Renal pelvis (tissue), 12 donors: ENCODE measurements at places on chromosomes 12 and 14.
A peak's percentile ranks its signal among the peaks of the same experiment; 100 is the strongest.

DNA sequence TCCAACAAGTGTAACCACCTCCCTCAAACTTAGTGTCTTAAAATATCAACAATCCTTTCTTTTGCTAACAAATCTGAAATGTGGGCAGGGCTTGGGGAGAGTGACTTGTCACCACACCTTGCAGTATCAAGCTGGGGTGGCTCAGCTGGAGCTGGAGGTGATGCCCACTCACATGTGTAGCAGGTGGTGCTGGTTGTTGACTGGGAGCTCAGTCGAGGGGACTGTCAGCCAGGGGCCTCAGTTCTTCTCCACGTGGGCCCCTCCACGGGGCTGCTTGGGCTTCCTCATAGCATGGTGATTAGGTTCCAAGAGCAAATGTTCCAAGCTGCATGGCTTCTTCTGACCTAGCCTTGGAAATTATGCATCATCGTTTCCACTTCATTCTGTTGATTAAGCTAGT is 32.6 kb upstream of the ESRRB start:
- DNase-seq = no peak

DNA sequence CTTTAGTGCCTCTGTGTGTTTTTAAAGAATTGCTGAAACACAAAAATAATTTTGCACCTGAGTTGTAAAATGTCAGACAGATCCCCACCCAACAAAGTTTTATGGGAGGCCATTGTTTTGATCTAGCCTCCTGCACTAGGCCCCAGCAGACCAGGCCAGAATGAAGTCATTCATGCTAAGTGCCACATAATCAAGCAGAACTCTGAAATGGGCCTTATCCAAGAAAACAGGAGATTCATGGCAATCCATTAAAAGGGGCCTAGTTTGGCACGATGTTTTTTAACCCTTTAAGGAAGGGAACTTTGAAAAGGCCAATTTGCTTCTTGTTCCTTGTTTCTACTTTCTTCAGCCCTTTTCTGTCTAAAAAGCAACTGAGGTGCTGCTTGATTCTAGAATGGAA is 260.9 kb downstream of the ITPR2 start:
- DNase-seq = no peak

- DNase-seq = no peak
Observed at GRCh38 chr14:68782091-68782981, 10.5 kb downstream of the ZFP36L1 start.

DNA sequence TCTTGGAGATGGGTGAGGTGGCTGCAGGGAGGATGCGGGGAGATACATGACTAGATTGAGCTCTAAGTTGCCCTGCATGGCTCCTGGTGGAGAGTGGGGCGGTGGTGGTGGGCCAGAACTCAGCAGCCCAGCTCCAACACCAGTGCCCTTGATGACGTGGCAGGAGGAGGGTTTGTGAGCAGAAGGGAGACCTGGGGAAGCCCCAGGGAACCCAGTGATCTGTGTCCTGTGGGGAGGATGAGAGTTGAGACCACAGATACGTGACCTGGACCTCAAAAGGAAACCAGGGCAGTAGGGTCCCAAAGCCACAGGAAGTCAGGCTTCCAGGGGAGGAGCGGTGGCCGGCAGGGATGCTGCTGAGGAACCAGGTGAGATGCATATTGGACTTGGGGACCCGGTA is 989.1 kb upstream of the TMEM132C start:
- no peak for DNase-seq

GRCh38 chr12:6460751-6461371 is 9.0 kb downstream of the TAPBPL start:
- DNase-seq = no peak

DNA sequence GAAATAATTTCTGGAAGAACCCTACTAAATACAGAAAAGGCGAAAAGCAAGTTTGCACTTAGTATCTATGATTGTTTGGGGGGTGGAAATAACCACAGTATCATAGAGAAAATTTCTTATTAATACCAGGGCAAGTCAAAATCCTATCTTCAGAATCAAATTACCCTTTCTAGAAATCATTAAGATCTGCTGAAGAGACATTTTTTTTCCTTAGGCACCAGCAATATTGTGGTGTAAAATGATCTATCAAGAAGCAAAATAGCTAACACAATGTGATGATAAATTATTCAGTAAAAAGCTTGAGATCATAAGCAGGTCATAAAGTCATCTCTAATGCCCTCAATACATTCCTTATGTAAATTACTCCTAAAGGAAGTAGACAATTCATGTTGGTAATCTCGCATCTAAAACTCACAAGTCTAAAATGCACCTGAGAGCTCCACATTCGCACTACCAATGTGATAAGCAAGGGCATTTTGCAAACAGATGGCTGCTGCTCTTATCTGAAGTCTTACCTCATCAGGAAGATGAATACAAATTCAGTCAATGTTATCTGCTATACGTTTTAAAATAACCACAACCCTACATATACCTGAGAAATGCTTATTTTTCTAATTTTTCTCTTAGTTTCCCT is 14.6 kb downstream of the HEATR5A start:
- no peak for DNase-seq

DNA sequence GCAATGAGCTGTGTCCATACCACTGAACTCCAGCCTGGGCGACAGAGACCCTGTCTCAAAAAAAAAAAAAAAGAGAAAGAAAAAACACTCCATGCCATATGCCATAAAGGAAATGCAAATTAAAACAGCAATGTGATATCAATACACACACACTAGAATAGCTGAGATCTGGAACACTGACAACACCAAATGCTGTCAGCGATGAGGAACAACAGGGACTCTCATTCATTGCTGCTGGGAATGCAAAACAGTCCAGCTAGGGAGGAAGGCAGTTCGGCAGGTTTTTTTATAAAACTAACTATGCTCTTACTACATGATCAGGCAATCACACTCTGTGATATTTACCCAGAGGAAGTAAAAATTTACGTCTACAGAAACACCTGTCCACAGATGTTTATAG is 3.4 kb upstream of the ABCB9 start:
- no peak for DNase-seq

DNA sequence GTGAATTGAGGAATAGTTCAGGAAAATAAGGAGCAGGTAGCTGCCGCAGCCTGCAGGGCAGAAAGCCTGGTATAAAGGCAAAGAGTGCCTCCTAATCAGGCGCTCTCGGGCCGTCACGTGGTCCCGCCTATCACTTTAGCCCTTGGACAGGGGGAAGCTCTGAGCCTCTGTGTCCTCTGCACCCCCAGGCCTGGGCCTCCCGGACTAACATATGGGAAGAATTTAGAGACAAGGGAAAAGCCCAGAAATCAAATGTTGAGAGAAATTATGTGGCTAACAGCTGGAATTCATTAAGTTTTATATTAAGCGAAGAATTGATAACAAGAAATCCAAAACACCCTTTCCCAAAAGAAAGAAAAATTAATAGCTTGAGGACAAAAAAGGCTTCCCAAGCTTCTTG is 417.7 kb downstream of the ATP23 start:
- peak; percentile 52 for DNase-seq

DNA sequence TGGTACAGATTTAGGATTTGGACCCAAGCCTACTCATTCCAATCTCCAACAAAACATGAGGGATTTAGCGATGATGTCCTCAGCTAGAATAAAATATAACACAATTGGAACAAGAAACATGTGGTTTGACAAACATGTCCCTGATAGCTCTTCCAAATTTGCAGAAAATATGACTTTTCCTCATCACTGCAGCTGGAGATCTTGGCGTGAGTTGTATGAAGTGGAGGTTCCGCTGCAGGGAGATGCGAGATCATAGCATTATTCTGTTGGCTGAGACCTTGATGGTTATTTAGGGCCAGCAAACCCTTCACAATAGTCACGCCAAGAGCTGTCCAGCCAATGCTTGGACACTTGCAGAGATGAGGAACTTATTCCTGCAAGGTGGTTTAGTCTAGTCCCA is 413.4 kb upstream of the TBX3 start:
- DNase-seq = no peak

DNA sequence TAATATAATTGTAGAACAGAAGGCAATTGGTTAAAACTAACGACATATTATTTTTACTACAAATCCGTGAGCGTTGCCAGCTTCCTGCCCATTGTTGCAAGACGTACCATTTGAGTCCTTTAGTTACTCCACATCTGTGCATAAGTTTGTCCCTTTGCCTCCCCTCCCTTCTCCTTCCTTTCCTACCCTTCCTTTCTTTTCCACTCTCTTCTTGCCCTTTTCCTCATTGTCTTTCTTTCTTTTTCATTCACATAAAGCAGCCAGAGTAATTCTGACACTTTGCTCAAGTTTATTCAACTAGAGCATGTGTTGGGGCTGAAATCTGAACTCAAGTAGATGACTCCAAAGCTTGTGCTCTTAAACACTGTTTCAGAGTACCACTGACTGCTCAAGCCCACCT is 239.1 kb downstream of the FOXG1 start:
- DNase-seq = no peak

GRCh38 chr12:66708704-66709456 is 30.0 kb upstream of the GRIP1 start:
- no peak for DNase-seq

DNA sequence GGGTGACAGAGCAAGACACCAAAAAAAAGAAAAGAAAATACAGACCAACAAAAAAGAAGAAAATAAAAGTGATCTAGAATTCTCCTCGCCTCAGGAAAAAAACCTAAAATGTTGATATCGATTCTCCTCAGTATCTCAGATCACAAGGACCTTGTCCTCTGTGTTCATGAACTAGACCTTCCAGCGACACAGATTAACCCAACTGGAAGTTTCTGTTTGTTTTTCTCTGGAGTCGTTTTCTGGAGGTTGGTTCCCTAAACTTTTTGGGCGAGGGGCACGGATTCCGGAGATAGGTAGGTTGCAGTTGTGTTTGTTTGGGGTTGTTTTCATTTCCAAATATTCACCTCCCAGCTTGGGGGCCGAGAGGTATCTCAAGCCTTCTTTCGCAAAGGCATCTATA is 559 bp upstream of the RFC5 start:
- DNase-seq = no peak

- no peak for DNase-seq
Observed at GRCh38 chr12:1531153-1531653, 63.2 kb downstream of the FBXL14 start.

GRCh38 chr12:31876568-31877424 is 82.4 kb upstream of the RESF1 start:
- DNase-seq = no peak

DNA sequence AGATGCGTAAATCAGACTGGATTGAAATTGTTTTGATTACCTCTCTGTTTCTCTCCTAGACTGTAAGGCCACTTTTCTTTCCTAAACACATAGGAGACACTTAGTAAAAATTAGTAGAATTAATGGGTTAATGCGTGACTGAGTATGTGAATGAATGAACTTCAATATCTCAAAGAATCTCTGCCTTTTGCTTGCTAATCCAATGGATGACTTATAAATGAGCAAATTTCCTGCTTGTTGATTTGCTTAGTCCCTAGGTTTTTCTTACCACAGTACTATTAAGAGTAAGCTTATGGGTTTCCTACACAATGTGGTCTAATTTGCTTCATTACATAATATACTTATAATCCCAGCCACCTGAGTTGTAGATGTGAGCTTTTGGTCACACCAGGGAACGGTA is 164.1 kb downstream of the SRGAP1 start:
- no peak for DNase-seq

- DNase-seq = no peak
Observed at GRCh38 chr12:7154042-7154441, 23.9 kb downstream of the CLSTN3 start.

- DNase-seq = no peak
Observed at GRCh38 chr14:23358553-23359166, 6.0 kb upstream of the SLC22A17 start.

DNA sequence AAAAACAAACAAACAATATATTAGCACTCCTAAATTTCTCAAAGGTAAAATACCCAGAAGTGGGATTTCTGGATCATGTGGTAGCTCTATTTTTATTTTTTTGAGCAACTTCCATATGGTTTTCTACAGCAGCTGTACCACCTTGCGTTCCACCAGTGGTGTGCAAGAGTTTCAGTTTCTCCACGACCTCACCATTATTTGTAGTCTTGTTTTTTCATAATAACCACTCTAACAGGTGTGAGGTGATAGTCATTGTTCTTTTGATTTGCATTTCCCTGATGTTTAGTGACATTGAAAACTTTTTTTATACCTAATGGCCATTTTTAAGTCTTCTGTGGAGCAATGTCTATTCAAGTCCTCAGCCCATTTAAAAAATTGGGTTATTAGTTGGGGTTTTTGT is 127.3 kb upstream of the SLC38A2 start:
- DNase-seq = no peak

DNA sequence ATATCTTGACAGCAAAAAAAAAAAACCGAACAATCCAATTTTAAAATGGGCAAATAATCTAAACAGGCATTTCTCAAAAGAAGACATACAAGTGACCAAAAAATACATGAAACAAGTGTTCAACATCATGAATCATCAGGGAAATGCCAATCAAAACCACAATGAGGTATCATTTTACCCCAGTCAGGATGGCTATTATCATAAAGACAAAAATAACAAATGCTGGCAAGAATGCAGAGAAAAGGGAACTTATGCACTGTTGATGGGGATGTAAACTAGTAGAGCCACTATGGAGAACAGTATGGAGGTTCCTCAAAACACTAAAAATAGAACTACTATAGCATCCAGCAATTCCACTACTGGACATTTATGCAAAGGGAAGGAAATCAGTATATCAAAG is 448.2 kb downstream of the RGS6 start:
- no peak for DNase-seq

DNA sequence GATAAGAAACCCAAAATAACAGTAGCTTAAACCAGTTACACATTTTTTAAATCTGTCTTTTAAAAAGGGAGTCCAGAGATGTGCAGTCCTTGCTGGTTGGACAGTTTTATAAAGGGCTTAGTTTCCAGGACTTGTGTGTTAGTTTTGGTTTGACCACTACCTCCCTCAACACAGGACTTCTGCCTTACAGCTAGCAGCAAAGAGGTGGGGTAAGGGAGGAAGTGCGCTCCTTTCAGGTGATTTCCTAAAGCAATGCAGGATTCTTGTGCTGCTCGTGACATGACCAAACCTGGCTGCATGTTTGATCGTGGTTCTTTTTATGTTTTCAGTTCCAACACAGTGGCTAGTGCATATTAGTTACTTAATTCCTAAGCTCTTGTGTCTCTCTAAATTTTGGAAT is 266.2 kb downstream of the TMTC2 start:
- no peak for DNase-seq

GRCh38 chr14:41022932-41023331 is 583.7 kb upstream of the LRFN5 start:
- DNase-seq = no peak

GRCh38 chr12:4621511-4621910 is 27.3 kb downstream of the AKAP3 start:
- no peak for DNase-seq
